ENCODE measurements at places on chromosomes 1 and 21.

GRCh38 chr21:40976198-40977109 lies 129.5 kb upstream of the DSCAM start:
- DNase-seq: no peak

GRCh38 chr1:206738370-206739366 lies 31.9 kb upstream of the IL19 start:
- DNase-seq: no peak

- DNase-seq: no peak
Measured at GRCh38 chr21:14763695-14764064, 217.6 kb upstream of the SAMSN1 start.

- DNase-seq: no peak
Measured at GRCh38 chr1:29593601-29594382, 357.5 kb downstream of the PTPRU start.
